Activated CD4-positive, alpha-beta T cell treated with anti-CD3 and anti-CD28 coated beads, Interleukin-2, amount 10 ng/mL, durations not matched to agents 24 days and 14 days (primary cell): ENCODE measurements at places on chromosomes 1 and 21.
A peak's percentile ranks its signal among the peaks of the same experiment; 100 is the strongest.

DNA sequence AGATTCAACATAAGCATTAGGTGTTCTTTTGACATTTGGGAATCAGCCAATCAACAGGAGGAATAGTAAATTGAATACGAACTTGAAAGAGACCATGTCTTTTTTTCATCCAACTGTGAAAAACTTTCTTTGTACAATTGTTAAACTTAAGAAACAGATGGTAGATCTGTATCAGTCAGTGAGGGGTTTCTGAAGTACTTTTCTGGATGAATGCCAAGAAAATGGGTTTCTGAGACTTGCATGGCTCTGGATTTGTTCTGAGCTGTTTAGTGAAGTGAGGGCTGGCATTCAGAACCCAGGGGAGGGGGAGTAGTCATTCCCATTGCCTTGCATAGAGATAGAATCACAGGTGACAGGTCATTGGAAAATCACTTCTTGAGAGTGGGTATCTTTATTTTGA is 37.4 kb downstream of the PTPRC start:
- peak; percentile 67 for DNase-seq
- H3K27ac ChIP-seq: peak overlapping the region; percentile 93
- H3K4me1 ChIP-seq: peaks cover 75% of the 10 kb centered on the region
- peak overlapping the region; percentile 80 for H3K4me3 ChIP-seq
- H3K36me3 ChIP-seq: peaks cover 61% of the 10 kb centered on the region

DNA sequence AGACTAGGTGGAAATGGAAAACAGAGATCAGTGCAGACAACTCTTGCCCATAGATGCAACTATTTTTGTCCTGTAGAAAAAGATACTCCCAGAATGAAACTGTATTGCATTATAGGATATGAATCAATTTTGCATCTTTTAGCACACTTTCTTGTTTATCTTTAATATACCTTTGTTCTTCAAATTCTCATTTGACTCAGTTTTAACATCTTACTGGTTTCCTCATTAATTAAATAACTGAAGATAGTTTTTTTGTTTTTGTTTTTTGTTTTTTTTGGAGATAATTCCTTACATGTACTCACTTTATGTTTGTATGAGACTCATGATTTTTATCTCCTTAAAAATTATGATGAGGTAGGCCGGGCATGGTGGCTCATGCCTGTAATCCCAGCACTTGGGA is 10.9 kb upstream of the CAMTA1 start:
- H3K36me3 ChIP-seq: no peaks in the 10 kb centered on the region
- no peak overlapping the region for H3K4me3 ChIP-seq
- H3K27ac ChIP-seq: no peak overlapping the region
- peaks cover 14% of the 10 kb centered on the region for H3K27me3 ChIP-seq
- DNase-seq: no peak

- H3K4me3 ChIP-seq: peak overlapping the region; percentile 96
- H3K27ac ChIP-seq: peak overlapping the region; percentile 99
- no peaks in the 10 kb centered on the region for H3K27me3 ChIP-seq
- peaks cover 32% of the 10 kb centered on the region for H3K36me3 ChIP-seq
Measured at GRCh38 chr1:40690771-40691537, 550 bp upstream of the NFYC start.

- no peaks in the 10 kb centered on the region for H3K27me3 ChIP-seq
- H3K36me3 ChIP-seq: no peaks in the 10 kb centered on the region
- DNase-seq: no peak
- H3K4me1 ChIP-seq: no peaks in the 10 kb centered on the region
- no peak overlapping the region for H3K27ac ChIP-seq
Measured at GRCh38 chr1:238469146-238469631, 578.5 kb upstream of the ZP4 start.

DNA sequence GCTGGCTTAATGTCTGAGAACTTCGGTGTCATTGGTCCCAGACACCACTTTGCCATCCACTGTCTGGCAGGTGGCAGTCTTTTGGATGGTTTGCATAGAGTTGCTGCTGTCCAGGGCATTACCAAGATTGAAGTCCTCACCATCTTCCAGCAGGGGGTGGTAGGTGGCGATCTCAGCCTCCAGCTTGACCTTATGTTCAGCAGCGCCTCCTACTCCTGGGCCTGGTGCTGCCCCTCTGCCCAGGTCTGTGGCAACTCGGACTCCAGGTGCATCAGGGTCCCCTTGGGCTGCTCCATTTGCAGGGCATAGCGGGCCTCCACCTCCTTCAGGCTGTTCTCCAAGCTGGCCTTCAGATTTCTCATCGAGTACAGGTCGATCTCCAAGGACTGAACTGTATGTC is 573.3 kb upstream of the NCAM2 start:
- no peaks in the 10 kb centered on the region for H3K27me3 ChIP-seq
- no peaks in the 10 kb centered on the region for H3K4me1 ChIP-seq
- no peak overlapping the region for H3K4me3 ChIP-seq
- no peaks in the 10 kb centered on the region for H3K36me3 ChIP-seq
- DNase-seq: no peak
- no peak overlapping the region for H3K27ac ChIP-seq

GRCh38 chr1:186050360-186050759 is 316.2 kb downstream of the HMCN1 start:
- no peak overlapping the region for H3K4me3 ChIP-seq
- no peaks in the 10 kb centered on the region for H3K4me1 ChIP-seq
- DNase-seq: no peak

GRCh38 chr1:234398849-234399381 is 25.7 kb downstream of the COA6 start:
- peaks cover 40% of the 10 kb centered on the region for H3K36me3 ChIP-seq
- H3K4me3 ChIP-seq: peak overlapping the region; percentile 76
- peaks cover 43% of the 10 kb centered on the region for H3K4me1 ChIP-seq

- no peaks in the 10 kb centered on the region for H3K27me3 ChIP-seq
- no peak overlapping the region for H3K27ac ChIP-seq
- H3K36me3 ChIP-seq: peaks cover 27% of the 10 kb centered on the region
- H3K4me3 ChIP-seq: no peak overlapping the region
Measured at GRCh38 chr21:42575111-42575510, 61.5 kb downstream of the SLC37A1 start.

DNA sequence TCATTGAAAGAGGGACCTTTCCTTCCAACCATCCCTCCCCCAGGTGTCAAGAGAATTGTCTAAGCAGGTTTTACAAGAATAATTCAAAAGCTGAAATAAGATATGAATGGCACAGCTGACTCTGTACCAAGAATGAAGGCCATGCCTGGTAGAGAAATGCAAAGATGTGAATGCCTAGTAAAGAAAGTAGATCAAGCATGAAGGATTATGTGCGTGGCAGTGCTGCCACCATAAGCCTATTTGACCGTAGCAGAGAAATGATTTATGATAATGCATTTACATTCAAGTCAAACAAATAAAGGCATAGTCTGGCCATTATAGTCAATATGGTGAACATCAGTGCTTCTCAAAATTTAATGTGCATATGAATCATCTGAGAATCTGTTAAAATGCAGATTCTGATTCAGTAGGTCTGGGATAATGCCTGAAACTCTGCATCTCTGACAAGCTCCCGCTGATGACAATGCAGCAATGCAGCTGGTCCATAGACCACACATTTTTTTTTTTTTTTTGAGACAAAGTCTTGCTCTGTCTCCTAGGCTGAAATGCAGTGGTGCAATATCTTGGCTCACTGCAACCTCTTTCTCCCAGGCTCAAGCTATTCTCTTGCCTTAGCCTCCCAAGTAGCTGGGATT is 16.6 kb upstream of the CLCA4 start:
- peaks cover 5% of the 10 kb centered on the region for H3K27me3 ChIP-seq
- no peak overlapping the region for H3K27ac ChIP-seq
- no peaks in the 10 kb centered on the region for H3K4me1 ChIP-seq

DNA sequence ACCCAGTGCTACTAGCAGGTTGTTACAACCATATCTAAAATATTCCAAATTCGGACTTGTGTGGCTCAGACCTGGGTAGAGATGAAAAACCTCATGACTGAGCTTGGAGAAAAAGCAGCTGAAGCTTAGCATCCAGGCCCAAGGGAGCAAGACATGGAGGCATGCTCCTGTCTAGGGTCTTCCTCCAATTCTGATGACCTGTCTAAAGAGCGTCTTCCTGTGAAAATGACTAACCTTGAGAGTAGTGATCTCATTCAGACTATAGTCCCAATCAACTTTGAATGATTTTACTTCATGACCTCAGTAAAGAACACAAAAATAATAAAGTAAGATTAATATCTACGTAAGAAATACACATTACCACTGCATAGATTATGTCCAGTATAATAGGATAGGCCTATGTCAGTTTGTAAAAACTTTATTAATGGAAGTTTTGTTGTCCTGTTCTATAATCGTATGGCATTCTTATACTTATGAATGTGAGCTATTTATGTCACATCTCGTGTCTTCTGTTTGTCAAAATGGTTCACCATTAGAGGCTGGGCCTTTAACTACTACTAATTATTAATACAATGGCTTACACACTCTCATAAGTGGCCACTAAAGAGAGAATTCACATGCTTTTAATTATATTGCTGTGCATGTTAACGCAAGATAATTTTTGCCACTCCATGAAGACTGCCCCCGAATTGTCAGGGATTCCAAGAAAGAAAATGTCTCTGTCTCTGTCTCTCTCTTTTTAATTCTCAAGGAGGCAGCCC is 201.3 kb downstream of the NCAM2 start:
- H3K4me3 ChIP-seq: peak overlapping the region; percentile 69
- H3K4me1 ChIP-seq: peaks cover 27% of the 10 kb centered on the region
- peak overlapping the region; percentile 90 for H3K27ac ChIP-seq
- H3K27me3 ChIP-seq: no peaks in the 10 kb centered on the region

GRCh38 chr1:27133991-27134390 is 20.9 kb downstream of the SLC9A1 start:
- peaks cover 4% of the 10 kb centered on the region for H3K36me3 ChIP-seq
- H3K4me1 ChIP-seq: peaks cover 35% of the 10 kb centered on the region
- no peaks in the 10 kb centered on the region for H3K27me3 ChIP-seq
- H3K27ac ChIP-seq: no peak overlapping the region
- DNase-seq: no peak
